Cortex of kidney (tissue), 1 donor: ENCODE measurements at places on chromosomes 6 and 20.

DNA sequence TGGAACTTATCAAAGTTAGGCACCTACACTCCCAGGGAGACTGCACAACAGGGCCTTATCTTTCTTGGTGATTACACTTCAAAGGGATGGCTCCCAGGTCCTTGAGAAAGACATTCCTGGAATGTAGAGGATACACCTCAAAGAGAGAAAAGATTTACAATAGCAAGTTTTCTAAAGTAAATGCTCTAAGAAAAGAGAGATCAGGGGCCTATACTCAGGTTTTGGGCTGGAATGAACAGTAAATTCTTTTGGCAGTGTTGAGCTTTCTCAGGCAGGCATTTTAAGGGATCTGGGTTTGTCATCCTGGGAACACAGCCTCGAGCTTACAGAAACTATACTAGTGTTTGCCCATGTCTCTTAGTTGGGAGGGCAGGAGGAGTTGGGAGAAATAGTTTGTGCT lies 31.7 kb upstream of the ME1 start:
- DNase-seq, result no peak

- DNase-seq, result no peak
Observed at GRCh38 chr6:68911334-68911733, 276.3 kb downstream of the ADGRB3 start.

DNA sequence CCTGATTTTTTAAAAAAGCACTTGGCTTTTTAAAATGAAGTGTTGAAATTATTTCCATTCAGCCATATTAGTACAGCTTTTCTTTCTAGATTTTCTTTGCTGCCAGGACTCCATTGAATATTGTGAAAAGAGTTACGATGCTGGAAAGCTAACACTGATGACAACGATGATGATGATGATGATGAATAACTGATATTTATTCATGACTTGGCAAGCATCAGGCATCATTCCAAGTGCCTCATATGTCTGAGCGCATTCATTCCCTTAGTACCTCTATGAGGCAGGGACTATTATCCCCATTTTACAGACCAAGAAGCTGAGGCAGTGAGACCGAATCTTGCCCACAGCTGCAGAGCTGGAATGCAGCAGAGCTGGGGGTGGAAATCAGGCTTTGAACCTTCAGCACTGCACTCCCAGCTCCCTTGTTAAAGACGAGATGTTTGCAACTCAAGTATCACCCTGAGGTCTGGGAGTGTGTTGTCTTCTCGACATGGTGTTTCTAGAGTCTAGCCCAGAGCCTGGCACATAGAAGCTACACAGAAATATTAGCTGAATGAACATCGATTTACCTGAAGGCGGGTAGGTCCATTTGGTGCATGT lies 85.5 kb upstream of the FRMD1 start:
- no peak for DNase-seq

DNA sequence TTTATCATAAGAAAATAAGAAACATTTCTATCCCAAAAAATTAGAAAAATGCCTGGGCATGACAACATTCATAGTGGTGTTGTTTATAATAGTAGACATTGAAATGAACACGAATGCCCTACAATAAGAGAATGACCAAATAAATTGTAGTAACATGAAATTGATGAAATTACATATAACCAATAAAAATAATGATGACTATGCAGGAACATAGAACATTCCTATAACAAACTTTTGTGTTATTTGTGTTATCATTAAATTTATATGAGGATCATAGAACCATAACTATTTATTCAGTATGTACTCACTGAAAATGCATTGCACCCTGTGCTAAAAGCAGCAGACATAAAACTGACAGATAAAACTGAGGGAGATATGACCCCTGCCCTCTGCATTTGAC lies 399.7 kb downstream of the CBLN4 start:
- no peak for DNase-seq

DNA sequence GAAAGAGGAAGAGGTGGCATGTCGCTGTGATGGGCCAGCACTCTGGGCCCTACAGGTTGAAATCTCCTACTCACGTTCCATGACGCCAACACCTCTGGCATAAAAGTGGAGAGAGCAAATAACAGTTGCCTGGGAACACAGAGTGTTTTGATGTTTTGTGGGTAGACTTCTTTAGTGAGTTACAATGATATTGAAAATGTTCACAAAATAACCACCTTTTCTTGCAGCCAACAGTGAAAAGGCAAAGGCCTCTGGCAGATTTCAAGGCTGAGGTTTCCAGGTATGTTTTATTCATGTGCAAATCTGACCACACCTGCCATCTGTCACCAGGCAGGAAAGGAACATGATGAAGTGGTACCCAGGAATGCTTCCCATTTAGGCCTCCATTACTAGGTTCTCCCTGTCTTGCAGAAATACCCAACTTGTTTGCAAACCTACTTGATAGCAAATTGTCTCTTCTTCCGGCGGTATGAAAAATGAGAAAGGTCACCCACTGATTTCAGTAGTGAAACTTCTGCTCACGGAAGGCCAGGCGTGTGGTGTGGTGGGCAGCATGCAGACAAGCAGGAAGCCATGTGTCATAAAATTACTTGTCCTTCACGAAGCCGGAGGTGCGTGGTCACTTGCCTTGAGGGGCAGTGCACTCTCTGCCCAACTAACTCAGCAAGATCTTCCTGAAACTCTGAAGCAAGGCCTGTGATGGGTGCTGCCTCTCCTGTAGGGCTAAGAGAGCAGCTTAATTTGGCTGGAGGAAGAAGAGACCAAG lies 299.1 kb upstream of the PRDM1 start:
- DNase-seq, result no peak

- DNase-seq, result no peak
Observed at GRCh38 chr20:39123185-39123557, 161.0 kb downstream of the DHX35 start.

GRCh38 chr20:920311-920710 lies 4.2 kb upstream of the ANGPT4 start:
- DNase-seq, result no peak

DNA sequence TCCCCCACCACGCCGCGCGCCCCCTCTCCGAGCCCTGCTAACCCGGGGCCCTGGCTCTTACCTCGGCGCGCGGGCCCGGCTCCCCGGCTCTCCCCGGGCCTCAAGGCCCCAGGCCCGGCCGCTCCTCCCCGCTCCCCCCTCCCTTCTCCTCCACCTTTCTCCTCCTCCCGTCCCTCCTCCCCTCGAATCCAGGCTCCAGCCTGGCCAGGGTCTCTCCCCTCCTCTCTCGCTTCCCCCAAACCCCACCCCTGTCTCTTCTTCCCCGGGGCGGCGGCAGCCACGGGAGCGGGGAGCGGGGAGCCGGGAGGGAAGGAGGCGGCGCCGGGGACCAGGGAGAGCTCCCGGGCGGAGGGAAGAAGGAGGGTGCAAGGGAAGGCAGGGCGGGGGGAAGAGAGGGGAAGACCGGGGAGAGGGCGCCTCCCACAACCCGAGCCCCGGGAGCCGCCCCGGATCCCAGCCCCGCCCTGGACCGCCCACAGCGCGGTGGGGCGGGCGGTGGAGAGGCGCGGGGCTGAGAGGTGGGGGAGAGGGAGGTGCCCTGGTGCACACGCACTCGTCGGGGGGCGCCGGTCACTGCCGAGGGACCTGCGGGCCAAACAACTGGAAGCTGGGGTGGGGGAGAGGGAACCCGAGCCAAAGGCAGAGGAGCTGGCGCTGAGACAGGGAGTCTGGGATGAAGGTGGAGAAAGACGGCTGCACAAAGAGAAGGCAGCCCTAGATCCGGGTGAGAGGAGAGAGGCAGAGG lies at the start of gene GABBR1:
GABBR1 (minus strand) TSS at position 395 of the 745 bp plus-strand sequence. CDS start 798 bp downstream, outside the sequence.
- DNase-seq, result no peak

DNA sequence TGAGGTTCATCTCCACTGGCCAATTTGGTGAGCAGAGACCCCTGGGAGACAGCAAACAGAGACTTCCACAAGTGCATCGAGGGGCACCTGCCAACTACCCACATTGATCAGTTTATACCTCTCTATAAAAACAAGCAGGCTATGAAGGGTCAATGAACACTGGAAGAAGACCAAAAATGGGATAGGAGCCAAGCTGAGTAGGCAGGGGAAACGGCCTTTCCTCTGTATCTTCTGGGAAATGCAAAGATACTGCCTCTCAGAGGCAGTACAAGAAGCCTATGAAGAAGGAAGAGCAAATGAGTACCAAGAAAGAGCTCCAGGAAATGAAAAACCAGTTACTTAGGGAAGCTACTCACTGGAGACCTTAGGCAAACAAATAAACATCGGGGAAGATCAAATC lies 247.7 kb downstream of the GMDS start:
- no peak for DNase-seq

DNA sequence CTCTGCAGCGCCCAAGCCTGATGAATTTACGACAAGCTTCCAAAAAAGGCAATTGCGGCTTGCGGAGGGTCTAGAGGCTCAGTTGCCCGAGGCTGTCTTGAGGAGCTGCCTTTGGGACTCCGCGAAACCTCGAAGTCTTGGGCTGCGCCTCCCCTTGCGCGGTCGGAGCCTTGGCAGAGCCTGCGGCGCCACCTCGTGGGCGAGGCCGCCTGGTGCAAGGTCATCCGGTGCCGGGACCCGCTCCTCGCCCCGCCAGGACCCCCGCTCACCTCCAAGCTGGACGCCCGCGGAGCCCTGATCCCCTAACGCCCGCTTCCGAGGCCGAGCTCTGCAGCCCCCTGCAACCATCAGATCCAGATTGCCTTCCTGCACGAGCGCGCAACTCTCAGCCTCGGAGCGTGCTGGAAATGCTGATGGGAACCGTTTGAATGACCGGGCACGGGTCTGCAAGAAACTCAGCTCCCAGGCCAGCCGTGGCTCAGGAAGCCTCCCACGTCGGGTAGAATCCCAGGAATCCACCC lies 14.9 kb upstream of the FAM210B start:
- DNase-seq, result no peak

DNA sequence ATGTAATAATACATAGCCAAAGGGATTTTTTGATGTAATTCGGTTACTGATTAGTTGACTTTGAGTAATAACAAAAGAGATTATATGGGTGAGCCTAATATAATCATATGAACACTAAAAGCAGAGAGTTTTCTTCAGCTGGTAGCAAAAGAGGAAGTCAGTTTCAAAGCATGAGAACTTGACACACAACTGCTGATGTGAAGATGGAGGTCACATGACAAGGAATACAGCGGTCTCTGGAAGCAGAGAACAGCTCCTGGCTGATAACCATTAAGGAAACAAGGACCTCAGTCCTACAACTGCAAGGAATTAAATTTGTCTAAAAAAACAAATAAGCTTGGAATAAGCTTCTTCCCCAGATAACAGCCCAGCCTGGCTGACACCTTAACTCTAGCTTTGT lies 154.5 kb upstream of the PRND start:
- no peak for DNase-seq

GRCh38 chr6:57141451-57142177 lies 30.5 kb upstream of the BAG2 start:
- no peak for DNase-seq

DNA sequence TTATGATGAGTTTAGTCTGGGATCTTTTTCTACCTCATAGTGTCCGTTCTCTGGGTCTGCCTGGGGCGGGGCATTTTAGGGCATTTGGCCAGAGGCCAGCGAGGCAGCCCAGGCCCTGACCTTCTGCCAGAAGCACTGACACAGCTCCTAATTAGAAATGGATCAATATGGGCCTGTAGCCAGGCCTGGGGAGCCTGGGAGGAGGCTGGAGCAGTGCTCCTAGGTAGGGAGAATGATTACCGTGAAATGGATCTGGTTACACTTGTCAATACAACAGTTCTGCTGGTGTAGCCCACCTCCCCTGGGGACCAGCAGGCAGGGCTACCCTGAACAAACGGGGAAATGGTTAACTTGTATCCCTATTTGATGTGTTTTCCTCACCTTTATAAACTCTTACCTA lies 23.0 kb downstream of the RALY start:
- no peak for DNase-seq

DNA sequence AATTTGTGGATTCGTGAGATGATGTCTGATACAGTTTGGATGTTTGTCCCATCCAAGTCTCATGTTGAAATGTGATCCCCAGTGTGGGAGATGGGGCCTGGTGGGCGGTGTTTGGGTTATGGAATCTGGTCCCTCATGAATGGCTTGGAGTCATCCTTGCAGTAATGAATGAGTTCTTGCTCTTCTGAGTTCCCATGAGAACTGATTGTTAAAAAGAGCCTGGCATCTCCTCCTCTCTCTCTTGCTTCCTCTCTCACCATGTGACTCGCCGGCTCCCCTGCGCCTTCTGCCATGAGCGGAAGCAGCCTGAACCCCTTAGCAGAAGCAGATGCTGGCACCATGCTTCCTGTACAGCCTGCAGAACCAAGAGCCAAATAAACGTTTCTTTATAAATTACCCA lies 30.5 kb upstream of the RPP40 start:
- DNase-seq, result no peak

- DNase-seq, result no peak
Observed at GRCh38 chr6:134295953-134296553, 21.9 kb downstream of the SGK1 start.

GRCh38 chr6:143064271-143064670 lies 3.6 kb downstream of the AIG1 start:
- DNase-seq, result no peak

- no peak for DNase-seq
Observed at GRCh38 chr6:116779573-116780164, 14.2 kb upstream of the FAM162B start.

GRCh38 chr6:13384506-13384905 lies 56.2 kb upstream of the TBC1D7 start:
- DNase-seq, result no peak

GRCh38 chr6:44256775-44257024 lies 628 bp downstream of the SLC35B2 start:
- no peak for DNase-seq

DNA sequence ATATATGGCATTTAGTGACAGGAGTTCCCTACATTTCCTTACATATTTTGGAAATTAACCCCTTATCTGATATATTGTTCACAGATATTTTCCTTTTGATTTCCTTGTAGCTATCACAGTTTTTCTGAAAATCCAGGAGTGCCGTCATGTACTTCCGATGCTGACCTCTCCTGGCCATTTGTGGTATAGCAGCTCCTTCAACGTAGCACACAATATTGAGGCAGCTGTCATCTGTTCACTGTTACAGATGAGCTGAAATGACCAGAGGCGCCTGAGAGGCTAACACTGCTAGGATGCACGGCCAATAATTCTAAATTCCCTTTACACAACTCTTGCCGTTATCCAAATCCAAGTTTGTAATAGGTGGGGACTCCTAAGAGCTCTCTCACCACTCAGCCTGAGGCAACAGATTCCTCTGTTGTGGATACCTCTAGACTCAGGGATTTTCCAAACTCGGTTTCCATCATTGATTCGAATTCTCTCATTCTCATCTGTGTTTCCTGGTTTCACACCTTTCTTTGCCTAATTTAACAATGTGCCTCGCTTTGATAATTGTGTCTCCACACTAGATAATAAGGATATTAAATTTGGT lies 53.0 kb downstream of the MMUT start:
- no peak for DNase-seq
